HCT116 (cell line): ENCODE measurements at places on chromosomes 7 and 10. TPM values are rescaled to one million over a fixed set of nuclear protein-coding genes. Genes with fewer than 3 reads are reported as not detected.

DNA sequence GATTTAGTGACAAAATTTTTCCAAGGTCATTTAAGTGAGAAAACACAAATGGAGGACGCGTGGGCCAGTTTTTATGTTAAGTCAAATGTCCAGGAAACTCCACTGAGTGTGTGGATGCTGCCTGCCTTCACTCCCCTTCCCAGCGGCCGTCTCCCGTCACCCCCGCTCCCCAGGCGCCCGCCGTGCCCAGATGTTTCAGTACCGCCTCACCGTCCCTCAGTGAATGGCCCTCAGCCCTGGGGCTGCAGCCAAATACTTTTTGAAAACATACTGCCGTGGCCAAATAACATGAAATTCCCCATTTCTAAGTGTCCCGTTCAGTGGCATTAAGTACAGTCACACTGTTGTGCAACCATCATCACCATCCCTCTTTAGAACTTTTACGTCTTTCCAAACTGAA lies 131.9 kb downstream of the INSYN2A start:
- no peak for DNase-seq
- H3K27ac ChIP-seq = no peak overlapping the region
- no peak overlapping the region for H3K4me3 ChIP-seq
- 0 out of 2 replicates have a peak, but pooled peaks cover 3% of the 10 kb centered on the region for H3K36me3 ChIP-seq

Gene ASB10
- total RNA-seq = not detected

GRCh38 chr10:21195252-21195651 lies 298.1 kb upstream of the NEBL start:
- peaks cover 36% of the 10 kb centered on the region for H3K4me1 ChIP-seq
- H3K4me3 ChIP-seq = no peak overlapping the region
- no peak for DNase-seq
- H3K36me3 ChIP-seq = no peaks in the 10 kb centered on the region
- no peak overlapping the region for H3K27ac ChIP-seq
- no peaks in the 10 kb centered on the region for H3K27me3 ChIP-seq

GRCh38 chr7:108266491-108266890 lies 136.3 kb upstream of the LAMB4 start:
- H3K27ac ChIP-seq = no peak overlapping the region
- H3K36me3 ChIP-seq = no peaks in the 10 kb centered on the region
- peaks cover 10% of the 10 kb centered on the region for H3K4me1 ChIP-seq
- H3K4me3 ChIP-seq = no peak overlapping the region
- H3K27me3 ChIP-seq = no peaks in the 10 kb centered on the region

- H3K27me3 ChIP-seq = no peaks in the 10 kb centered on the region; the same call in 1 of the 2 replicates
- no peak for DNase-seq
- H3K4me1 ChIP-seq = no peaks in the 10 kb centered on the region
- no peaks in the 10 kb centered on the region for H3K36me3 ChIP-seq
Measured at GRCh38 chr7:28862595-28863272, 95.4 kb downstream of the TRIL start.
